OCI-M1 (cell line): ENCODE measurements at places on chromosomes 5 and 9.
A peak's percentile ranks its signal among the peaks of the same experiment; 100 is the strongest.

DNA sequence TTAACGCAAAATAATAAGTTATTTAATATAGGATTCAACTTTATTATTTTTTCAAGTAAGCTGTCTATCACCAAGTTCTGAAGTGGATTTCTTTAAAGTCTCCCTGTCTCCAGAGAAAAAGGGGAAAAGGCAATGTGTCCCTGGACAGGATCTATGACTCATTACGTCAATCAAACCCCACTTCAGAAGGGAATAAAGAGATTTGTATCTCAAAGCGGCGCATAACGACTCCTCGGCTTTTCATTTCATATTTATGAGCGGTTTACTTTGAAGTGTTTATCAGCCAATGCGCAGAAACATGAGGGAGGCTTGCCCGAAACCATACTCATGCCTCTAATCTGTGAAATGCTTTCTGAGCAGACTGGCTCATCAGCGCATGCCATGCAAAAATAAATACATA lies 938.6 kb upstream of the WWC1 start:
- peak; percentile 66 for DNase-seq

DNA sequence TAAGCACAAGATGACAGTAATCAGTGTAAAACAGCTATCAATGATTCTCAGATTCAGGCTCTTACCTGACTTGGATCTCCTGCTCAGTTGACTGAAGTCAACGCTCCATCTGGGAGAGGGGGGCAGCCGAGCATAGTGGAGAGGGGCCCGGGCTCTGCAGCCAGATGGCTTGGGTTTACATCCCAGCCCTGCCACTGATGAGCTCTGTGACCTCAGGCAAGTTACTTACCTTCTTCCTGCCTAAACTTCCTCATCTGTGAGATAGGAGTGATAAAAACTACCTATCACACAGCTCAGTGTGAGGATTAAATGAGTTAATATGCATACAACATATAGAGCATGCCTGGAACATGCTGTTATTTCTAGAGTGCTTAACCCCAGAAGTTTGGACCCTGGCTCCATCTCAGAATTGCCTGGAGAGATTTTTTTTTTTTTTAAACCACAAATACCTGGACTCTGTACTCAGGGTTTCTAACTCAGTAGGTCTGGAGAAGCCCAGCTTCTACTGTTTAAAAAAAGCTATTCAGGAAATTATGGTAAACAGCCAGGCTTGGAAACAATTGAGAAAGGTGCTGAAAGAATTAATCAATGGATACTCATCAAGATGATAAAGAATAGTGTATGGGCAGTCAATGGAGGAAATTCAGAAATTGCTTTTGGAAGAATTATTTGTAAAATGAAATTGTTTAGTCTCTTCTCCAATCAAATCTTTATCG lies 72.2 kb downstream of the ANKRD55 start:
- no peak for DNase-seq

DNA sequence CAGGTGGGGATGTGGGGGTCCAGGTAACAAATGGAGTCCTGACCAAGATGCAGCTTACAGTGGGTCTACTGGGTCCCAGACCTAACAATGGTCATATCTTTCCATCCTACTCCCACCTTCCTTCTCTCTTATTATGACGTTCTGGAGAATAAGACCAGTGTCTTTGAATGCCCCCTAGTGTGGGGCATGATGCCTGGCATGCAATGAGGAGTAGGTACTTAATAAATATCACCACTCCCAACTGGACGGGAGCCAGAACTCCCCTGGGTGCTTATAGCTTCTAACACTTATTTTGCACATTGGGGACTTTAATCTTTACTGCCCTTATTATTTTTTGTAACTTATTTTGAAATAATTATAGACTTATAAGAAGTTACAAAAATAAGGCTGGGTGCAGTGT lies 98.2 kb downstream of the NDFIP1 start:
- peak; percentile 5 for DNase-seq

GRCh38 chr9:76115396-76115795 lies 224.9 kb downstream of the PCSK5 start:
- no peak for DNase-seq

DNA sequence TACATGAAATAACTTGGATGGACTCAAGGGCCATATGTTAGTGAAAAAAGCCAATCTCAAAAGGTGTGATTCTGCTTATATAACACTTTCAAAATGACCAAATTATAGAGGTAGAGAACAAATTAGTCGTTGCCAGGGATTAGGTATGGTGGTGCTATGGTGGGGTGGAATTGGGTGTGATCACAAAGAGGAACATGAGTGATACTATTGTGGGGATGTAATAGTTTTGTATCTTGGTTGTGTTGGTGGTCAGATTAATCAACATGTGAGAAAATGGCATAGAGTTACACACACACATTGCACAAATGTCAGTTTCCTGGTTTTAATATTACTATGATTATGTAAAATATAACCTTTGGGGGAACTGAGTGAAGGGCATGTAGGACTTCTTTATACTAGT lies 31.9 kb downstream of the CAMK4 start:
- DNase-seq, result no peak

- no peak for DNase-seq
Measured at GRCh38 chr5:6845856-6846255, 132.6 kb downstream of the TENT4A start.

DNA sequence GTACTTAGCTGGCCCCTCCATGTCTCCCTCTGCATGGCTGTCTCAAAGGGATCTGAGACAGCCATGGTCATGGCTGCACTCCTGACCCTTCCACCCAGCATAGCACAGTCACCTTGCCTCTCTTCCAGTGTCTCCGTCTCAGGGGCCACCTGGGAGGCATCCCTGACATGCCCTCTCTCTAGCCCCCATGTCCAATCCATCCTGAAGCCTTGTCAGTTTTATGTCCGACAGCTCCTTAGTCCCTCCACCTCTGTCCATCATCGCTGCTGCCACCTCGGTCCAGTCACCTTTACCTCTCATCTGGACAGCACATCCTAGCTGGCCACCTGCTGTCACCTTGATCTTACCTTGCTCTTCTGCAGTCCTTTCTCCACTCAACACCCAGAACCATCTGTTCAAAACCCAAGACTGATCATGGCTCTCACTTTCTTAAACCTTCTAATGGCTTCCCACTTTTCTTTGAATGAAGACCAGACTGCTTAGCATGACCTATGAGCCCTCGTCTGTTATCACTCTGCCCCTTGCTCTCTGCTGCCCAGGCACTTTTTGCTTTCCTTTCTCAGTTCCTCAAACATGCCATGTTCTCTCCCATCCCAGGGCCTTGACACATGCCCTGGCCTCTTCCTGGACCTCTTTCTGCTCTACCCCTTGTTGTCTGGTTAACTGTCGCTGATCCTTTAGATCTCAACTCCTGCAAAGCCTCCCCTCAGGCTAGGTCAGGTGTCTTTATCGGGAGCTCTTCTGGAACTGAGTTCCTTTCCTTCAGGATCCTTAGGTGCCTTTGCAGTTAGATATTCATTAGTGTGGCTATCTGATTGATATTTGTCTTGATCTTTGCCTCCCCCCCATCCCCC lies 181.8 kb upstream of the PITX1 start:
- DNase-seq, result no peak

DNA sequence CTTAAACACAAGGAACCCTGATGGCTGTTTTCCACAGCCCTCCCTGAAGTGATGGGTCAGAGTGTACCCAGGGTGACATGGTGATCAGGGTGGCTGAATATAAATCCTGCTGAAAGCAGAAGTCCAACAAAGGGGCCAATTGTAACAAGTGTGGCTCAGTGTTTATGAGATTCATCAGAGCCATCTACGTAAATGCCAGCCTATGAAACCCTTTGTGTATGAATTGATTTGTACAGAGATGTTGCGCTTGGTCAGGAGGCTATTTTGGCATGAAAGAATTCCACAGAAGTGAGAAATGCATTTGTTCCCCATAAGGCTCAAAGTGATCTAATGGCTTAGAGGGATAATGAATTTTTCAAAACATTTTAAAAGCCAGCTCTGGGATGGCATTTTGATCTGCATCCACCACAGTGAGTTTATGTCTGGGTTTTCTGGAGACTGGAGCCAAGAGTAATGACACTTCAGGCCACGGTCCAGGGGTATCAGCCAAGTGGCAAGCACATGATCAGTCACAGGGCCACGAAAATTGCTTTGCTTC lies 12.4 kb downstream of the PRUNE2 start:
- DNase-seq, result no peak

DNA sequence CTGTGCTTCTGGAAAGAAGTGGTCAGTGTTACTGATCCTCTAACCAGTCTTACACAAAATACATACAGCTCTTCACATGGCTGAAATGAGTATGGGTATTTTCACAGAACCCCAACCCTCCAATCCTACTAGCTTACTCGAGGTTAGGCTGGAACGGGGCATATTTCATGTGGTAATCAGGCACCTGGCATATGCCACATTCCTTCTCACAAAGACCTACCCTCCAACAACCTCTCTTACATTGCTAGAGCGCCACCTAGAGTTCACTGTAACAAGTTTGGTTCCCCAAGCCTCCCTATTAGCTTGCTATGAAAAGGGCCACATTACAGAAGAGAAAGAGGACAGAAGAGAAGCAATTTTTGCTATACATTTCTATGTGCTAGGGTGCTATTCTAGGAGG lies 597.3 kb downstream of the PRELID2 start:
- DNase-seq, result peak; percentile 81

DNA sequence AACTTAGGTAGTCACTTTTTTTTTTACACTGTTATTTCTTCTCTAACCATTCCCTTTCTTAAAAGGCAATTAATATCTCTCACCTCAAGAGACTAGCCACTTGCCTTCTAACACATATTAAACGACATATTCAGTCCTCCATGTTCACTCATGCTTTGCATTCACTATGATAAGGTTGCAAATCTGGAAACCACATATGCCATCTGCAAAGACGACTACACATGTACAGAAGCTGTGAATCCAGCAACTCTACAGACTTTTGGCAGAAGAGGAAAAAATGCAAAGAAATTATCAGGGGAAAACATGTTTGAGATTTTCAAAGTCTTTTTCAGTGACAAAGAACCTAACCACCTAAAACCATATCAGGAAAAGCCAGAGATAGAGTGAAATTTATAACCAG lies 112.1 kb downstream of the EPB41L4A start:
- peak; percentile 26 for DNase-seq

DNA sequence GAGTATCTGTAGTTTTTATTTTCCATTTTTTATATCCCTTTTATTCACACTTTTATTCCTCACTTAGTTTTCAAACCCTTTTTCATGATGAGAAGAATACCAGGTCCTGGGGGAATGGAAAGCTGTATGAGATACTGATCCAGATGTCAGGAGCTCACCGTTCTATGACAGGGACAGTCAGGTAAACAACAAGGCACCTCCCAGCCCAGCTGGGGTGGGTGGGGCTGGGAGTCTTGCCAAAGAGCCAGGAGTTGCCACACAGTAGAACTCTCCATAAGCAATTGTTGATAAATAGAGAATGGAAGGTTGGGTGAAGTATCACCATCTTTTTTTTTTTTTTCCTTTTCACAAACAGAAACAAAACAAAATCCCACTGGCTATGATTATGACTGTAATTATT lies 225.8 kb downstream of the NSG2 start:
- DNase-seq, result no peak

- DNase-seq, result peak; percentile 27
Measured at GRCh38 chr9:81002242-81002641, 687.1 kb downstream of the TLE1 start.

- no peak for DNase-seq
Measured at GRCh38 chr5:167804512-167805220, 486.8 kb upstream of the WWC1 start.

DNA sequence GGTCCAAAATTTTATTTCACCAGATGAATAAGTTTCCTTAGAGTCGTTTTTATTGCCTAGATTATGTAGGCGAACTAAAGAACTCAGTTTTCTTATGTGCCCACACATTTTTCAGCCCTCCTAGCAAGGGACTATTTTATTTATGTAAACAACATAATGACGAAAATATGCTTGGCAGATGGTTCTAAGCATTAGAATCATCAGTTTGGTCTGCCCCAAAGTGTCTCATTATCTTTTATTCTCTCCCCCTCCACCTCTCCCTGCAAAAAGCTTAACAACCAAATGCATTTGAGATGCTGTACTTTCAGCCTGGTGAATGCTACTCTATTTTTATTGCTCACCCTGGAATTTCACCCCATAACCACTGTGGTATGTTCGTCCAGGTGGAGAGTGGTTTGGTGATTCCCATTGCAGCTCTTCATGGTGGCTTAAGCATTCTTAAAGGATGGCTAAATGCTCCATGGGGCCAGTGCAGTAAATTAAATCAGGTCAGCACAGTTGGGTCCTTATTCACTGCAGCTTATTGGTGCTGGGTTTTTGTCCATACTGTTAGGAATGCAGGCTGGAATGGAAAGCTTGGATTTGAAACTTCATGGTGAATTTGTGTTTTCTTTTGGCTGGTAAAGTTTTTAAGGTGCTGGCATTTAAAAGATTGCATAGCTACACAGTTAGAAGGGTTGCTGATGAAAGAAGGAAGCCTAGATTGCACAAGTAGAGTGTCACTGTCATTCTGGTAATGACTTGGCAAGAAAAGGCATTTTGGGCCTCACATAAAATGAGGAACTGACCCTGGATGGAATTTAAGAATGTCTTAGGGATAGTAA lies 39.2 kb downstream of the TLE4 start:
- peak; percentile 93 for DNase-seq

DNA sequence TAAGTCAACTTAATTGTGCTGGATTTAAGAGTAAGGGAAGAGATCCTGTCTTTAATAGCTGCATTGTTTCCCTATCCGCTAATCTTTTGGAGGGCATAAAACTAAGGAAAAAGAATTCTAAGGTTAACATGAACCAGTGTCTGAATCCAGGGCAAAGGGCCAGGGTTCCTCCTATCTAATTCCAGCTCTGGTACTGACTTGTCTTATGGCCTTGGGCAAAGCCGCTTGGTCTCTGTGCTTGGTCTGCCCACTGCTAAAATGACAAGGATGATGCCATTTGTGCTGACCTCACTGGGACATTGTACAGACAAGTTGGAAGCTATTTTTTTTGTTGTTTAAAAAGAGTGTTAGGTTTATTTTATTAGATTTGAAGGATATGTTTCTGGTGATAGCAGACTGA lies 334.7 kb upstream of the PIK3R1 start:
- DNase-seq, result no peak

GRCh38 chr9:75096796-75097195 lies 8.5 kb downstream of the OSTF1 start:
- no peak for DNase-seq

GRCh38 chr9:5438301-5439162 lies 807 bp upstream of the PLGRKT start:
- no peak for DNase-seq
